Brain microvascular endothelial cell (primary cell): ENCODE measurements at places on chromosomes 4 and X.

- no peak for DNase-seq
These were observed 121.9 kb downstream of the BEND2 start for GRCh38 chrX:18098763-18099162.

DNA sequence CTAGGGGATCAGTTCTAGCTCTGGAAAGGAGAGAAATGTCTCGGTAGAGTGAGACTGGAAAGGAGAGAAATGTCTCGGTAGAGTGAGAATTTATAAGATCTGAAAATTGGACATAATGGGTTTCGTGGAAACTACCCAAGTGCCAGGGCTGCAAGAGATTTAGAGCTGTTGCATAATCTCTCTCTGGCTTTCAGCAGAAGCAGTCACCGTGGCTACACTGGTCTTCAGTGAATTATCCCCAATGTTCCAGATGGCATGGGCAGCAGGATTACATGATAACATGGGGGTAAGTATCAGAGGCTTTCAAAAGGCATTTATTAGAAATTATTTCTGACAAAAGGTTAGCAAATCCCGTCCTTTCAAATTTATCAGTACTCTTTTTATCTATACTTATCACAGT is 435.5 kb downstream of the NKX6-1 start:
- DNase-seq = no peak

GRCh38 chr4:74632634-74633033 is 161.7 kb downstream of the BTC start:
- peak; percentile 98 for DNase-seq

DNA sequence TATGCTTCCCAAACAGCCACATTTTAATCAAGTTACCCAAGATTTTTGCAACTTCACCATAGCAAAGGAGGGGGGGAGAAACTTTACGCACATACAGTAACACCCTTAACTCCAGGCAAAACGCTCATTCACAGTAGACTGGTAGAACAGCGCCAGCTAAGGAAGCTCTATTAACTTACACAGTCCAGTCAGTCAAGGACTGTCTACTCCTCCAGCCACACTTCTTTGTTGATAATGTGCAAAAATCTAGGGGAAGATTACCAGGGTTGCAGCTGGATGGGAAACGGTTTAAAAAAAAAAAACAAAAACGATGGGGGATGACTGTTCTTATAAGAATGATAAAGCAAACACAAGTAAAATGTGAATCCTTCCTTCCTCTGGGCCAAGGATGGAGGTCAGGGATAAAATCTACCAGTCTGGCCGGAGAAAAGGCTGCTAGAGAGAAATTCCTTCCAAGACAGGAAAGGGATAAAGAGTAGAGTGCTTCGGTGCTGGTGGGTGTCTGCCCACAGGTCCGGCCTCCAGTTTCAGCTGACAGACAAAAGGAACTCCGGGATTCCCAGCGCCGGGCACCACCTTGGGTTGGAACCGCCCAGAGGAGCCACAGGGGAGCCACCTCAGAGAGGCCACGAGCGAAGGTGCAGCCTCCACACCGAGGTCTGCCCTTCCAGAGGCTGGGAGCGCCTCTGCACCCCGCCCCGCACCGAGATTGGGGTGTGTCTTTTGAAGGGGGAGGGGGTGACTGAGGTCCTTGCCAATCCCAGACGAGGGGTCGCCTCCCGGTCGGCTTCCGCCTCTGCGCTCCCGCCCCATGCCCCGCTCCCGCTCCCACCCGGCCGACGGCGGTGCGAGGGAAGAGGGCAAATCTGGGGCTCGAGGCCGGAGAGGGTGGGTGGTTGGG is 811 bp downstream of the ANKRD50 start:
- peak; percentile 70 for DNase-seq

- DNase-seq = no peak
These were observed 180.8 kb downstream of the MAGEB17 start for GRCh38 chrX:16347968-16348670.

DNA sequence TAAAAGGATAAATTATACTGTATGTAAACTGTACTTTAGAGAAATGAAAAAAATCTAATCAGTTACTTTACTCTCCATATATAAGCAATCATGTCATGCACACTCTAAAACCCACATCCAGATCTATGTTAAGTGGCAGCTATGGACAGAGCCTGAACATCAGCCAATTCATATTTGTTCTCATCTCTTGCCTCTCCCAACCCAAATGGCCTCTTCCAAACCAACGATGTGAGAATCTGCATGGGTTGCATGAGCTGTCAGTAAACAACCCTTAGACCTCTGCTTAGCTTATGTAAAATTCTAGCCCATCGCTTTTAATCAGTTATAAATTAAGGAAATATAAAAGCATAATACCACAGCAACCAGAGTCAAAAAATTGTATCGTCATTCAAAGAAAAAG is 288.7 kb upstream of the INTU start:
- no peak for DNase-seq

DNA sequence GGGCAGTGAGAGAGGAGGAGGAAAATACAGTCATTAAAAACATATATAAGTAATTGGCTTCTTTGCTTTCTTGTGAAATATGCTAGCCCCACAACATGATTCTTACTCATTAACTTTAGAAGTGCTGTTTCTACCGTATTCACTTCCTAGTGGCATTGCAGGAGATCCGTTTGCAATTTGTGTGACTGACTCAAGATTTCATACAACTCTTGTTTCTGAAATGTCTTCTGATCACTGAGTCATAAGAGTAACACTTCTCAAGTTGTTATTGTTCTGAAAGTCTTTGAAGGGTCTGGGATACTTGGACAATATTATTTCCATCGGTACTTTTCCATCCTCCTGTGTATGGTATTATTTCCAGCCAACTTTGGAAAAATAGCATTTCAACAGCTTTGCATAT is 310.8 kb downstream of the PACRGL start:
- DNase-seq = no peak

GRCh38 chrX:65528293-65528692 is 6.3 kb downstream of the LAS1L start:
- no peak for DNase-seq

DNA sequence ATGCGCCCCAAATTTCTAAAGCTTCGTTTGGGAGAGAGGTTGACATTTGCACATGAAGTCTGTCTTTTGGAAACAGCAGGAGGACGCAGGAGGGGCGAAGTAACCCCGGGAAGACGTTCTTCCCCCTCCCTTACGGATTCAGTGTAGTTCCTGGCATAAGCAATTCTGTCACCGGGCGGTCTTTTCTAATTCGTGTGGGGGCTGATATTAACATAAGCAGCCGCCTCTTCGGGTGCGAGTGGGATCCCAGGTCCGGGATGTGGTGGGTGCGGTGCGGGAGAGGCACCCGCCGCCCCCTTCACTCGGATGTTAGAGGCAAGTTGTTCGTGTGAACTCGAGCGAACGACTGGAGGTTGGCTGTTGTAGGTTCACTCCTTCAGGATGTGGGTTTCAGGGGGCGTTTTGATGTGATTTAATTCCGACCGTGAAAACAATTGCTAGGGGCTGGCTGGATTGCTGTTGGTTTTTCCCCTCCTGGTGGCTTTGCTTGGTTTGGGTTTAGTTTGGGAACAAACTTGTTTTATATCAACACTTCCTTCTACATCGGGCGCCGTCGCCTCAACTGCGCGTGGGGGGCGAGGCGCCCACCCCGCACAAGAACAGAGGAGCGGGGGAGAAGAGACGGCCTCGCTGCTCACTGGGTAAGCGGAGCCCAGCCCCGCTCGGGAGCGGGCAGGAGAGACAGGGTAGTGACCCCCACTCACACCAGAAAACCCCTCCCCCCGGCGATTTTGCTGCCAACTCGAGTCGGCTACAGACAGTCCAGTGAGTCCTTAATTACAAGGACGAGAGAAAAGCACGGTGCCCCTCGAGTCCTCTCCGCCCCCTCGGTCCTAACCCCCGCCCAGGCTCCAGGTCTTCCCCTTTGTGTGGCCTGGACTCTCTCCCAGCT is 2.9 kb upstream of the LEF1 start:
- no peak for DNase-seq

DNA sequence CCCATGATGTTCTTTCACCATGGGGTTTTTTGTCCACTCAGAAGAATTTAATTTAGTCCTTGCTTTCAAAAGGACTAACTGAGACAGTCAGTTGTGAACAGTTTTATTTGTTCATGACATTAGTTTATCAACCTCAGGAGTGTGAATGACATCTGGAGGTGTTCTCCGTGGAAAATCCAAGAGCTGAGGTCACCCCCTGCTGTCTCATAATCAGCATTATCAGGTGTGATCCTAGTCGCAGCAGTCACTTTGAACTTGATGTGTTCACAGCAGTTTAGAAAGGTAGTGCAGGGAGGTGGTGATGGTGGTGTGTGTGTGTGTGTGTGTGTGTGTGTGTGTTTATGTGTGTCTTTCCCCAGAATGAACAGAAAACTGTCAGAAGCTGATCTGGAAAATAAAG is 1760.8 kb upstream of the PCDH10 start:
- DNase-seq = no peak

DNA sequence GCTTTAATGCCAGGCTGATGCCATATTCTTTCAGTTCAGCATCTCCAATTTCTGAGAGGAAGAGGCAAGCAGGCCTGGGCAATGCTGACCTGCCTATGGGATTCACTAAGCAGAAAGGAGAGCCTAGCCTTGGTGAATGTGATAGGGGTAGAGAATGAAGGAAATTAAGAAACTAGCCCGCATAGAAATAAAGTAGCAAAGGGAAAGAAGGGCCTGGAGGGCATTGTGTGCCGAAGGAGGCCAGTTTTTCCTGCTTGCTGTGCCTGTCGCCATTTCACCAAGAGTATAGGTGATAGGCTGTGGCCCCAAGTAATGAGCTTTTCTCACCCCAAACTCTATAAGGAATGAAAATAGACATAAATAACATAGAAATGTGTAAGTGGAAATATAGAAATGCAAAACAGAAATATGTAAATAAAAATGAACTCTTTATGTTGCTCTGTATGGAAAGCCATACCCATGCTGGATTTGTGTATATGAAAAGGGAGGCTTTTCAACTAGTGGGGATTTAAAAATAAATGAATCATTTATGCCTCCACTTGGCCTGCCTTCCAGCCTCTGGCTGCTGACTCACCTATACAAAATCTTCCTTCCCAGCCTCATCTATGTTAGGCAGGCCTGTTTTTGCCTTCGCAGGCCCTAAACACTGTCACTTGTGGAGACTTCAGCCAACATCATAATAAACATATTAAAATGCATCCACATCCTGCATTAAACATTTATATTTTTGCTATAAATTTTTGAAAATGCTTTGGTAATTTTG is 5.1 kb upstream of the OCRL start:
- DNase-seq = no peak

- no peak for DNase-seq
These were observed 216.4 kb upstream of the TET2 start for GRCh38 chr4:104930298-104930697.

DNA sequence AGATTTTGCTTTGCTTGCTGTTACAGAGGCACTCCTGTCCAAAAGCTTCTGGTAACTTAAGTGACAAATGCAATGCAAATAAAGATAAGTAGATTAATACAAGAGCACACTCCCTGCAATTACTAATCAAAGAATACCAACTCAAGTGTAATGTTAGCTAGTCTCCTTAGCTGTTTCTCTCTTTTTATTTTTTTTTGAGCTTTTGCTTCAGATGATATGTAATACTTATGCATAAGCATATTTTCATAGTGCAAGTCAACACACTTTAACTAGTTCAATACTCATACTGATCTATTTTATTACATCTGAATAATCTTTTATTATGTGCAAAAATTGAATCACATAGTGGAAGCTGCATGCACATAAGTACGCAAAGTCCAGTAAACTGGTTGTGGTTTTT is 2.7 kb downstream of the SLC7A11 start:
- no peak for DNase-seq

- DNase-seq = no peak
These were observed 2127.3 kb downstream of the PCDH7 start for GRCh38 chr4:32847461-32847860.

GRCh38 chrX:77917294-77917933 is 6.9 kb downstream of the ATP7A start:
- no peak for DNase-seq

DNA sequence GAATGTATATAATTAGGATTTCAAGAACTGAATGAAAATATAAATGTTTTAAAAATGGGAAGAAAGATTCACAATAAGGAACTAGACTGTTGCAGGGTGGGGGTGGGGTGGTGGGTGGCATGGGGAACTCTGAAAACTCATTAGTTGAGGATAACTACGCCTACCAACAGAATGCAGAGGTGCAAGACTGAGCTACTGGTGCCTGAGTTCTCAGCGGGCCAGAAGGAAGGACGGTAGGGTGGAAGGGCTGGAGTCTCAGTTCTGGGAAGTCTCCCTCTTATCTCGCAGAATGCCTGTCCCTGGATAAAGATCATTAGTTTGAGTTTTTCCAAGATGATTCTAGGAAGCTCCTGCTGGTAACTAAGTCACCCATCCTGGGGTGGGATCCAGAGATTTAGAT is 1.3 kb upstream of the SOD3 start:
- no peak for DNase-seq
